Right lung (tissue), 10 donors: ENCODE measurements at places on chromosomes 3 and 15. TPM values are rescaled to one million over a fixed set of nuclear protein-coding genes. Genes with fewer than 3 reads are reported as not detected.

The FRMD4B gene
- polyA plus RNA-seq: 80.2 TPM

- no peak for DNase-seq
Observed at GRCh38 chr3:128767094-128767750, 41.2 kb downstream of the RAB7A start.

DNA sequence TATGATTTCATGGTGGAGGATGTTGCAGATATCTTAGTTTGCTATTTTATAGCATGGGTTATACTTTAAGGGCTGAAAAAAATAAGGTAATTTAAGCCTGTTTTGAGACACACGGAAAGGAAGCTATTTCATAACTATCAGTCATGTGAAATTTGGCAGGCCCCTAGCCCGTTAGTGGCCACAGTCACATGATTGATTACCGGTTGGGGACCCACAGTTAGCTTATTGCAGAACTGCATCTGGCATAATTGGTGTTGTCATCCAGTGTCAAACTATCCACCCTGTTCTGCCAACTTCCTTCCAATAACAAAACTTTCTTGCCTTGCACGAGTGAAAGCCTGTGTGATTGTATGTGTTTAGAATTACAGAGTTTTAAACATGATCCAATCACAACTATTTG lies 35.2 kb downstream of the FNDC3B start:
- DNase-seq: no peak

DNA sequence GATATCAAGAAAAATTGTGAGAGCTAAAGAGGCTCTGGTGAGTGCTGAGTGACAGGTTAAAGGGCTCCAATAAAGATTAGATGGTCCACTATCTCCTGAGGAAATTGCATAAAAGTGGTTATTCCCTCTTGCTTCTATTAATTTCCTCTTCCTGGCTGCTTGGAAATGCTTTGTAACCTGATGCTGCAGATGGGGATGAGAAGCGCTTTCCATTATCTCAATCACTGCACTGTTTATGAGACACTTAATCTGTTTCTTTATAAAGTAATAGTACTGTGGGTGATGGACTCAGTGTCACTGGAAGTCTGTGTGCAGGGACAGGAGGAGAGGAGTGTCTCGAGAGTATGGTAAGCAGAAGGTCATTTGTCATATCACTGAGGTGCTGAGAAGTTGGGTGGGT lies 305.3 kb downstream of the EPHB1 start:
- no peak for DNase-seq

DNA sequence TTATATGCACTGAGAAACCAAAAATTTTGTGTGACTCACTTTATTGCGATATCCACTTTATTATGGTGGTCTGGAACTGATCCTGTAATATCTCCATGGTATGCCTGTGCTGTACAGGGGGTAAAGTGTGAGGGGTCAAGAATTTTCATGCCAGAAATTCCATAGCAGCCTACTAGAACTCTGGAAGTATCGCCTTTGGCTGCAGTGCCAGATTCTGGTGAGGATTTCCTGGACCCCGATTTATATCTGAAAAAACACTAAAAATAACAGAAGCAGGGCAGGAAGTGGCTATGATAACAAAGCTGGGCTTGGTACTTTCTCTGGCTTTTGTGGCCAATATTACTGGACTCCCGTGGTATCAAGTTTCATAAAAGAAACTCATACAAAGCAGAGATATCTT lies 36.4 kb downstream of the CCDC80 start:
- no peak for DNase-seq

The PSMD2 gene
- polyA plus RNA-seq: 190 TPM

The RBPMS2 gene
- 8.8 TPM for polyA plus RNA-seq

GRCh38 chr15:61796056-61796455 lies 264.2 kb downstream of the VPS13C start:
- no peak for DNase-seq

- DNase-seq: no peak
Observed at GRCh38 chr15:90354986-90355385, 2.9 kb downstream of the ZNF774 start.

The SH2D7 gene
- 0.90 TPM for polyA plus RNA-seq

DNA sequence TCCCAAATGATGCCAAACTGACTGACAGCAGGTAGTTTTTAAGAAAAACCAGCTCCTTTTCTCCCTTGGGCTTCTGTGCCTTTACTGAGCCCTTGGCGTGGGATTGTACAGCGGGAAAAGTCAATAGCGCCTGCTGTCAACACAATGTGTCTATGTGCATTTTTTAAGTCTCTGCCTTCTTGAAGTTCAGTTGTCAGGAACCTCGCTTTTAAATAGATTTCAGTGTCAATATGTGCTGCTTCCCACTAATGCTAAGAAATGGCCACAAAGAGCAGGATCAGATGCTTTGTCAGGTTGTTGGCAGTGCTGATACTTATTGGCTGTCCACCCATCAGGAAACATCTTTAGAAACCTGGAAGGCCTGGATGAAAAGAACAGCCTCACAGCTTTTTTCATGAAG lies 424.4 kb downstream of the C3orf38 start:
- no peak for DNase-seq

DNA sequence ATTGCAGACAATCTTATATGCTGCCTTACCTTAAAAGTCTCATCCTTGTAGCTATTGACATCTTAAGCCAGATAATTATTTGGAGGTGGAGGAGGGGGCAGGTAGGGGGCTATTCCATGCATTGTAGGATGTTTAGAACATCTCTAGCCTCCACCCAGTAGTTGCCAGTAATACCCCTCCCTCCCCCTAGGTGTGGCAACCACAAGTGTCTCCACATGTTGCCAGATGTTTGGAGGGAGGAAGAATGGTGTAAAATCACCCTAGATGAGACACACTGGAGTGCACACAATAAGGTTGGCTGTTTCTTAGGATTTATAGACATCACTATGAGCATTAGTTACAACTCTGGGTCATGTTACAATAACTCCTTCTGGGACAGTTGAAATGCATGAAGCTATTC lies 27.4 kb downstream of the GORASP1 start:
- no peak for DNase-seq

- DNase-seq: no peak
Observed at GRCh38 chr3:101996832-101997231, 147.5 kb downstream of the NFKBIZ start.

GRCh38 chr15:40790718-40791117 lies 16.2 kb upstream of the ZFYVE19 start:
- DNase-seq: no peak

- no peak for DNase-seq
Observed at GRCh38 chr3:171286580-171287249, 173.5 kb downstream of the TNIK start.

The CHRM5 gene
- polyA plus RNA-seq: 0.40 TPM

DNA sequence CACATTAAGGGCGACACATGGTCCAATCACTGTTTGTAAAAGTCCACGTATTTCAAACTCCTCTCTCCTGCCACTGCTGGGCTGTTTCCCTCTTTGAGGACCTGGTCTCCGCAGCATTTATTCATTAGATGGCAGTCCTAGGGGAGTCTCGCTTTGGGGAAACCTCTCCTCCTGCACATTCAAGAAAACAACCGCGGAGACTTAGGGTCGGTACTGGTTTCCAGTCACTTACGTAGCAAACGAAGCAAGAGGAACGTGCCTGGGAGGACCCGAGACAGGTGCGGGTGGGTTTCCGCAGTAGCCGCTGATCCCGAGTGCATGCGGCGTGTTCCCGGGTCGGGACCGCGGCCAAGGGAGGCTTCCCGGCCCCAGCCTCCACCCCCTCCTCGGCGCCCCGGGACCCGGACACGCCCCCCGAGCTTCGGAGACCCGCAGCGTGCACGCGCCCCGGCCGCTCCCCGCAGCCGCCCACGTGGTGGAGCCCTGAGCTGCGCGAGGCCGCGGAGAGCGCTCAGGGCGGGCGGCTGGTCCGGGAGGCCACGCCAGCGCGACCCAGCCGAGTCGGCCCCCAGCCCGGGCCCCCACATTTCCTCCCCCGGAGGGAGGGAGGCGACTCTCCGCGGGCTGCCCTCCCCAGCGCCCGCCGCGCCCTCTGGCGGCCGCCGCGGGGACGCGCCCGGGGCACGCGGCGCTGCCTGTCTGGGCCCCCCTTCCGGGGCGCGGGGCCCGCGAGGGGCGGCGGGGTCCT lies 1.1 kb upstream of the IGF1R start:
- DNase-seq: peak; percentile 82

DNA sequence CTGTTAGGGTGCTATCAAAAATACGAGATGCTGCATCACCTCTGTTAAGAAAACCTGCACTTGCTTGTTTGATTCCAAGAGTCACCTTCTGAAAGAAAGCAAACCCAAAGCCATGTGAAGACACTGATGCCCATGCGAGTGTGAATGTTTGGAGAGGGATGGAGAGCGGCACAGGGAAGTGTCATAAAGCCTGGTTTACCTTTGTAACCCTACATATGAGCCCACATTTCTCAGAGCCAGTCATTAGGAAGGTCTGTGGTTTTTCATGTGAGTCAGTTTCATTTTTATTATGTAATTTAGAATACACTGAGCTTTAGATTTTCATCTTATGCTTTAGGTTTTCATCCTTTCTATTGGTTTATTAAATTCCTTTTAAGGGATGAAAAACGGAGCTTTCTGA lies 896.8 kb downstream of the ROBO1 start:
- DNase-seq: no peak

DNA sequence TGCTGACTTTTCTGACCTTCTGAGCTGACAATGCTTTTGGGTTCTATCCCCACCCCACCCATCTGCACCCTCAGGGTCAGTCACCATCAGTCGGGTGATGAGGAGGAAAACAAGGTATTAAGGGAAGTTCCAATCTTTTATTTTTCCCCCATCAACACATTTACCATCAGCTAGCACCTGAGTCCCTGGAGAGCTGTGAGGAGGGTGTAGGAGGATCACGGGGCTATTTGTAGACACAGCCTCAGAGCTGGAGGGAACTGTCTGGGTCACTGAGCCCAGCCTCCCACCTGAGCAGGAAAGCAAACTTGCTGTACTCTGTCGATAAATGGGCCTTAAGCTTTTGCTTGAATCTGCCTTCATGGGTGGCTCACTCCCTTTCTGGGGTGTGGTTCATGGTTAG lies 24.8 kb upstream of the ZFAND6 start:
- DNase-seq: no peak

DNA sequence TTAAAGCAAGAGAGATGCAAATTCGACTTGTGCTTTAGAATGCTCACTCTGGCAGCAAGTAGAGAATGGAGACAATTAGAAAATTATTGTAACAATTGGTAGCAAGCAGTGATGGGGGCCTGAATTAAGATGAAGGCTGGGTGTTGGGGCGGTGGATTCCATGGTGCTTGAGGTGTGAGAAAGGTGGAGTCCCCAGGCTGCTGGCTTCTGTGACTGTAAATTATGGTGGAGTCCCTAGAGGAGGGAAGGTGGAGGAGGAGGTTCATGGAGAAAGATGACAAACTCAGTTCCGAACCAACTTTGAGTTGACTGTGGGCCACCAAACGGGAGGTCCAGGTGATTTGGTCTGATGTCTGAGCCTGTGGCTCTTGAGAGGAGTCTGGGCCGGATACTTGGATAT lies 10.7 kb upstream of the SMAD3 start:
- no peak for DNase-seq

- no peak for DNase-seq
Observed at GRCh38 chr15:28078191-28078719, 20.9 kb downstream of the OCA2 start.

GRCh38 chr3:4222574-4223175 lies 80.5 kb upstream of the SETMAR start:
- DNase-seq: no peak

GRCh38 chr3:51794206-51794605 lies 15.2 kb upstream of the IQCF6 start:
- DNase-seq: no peak

The CPB1 gene
- polyA plus RNA-seq: 0.73 TPM

DNA sequence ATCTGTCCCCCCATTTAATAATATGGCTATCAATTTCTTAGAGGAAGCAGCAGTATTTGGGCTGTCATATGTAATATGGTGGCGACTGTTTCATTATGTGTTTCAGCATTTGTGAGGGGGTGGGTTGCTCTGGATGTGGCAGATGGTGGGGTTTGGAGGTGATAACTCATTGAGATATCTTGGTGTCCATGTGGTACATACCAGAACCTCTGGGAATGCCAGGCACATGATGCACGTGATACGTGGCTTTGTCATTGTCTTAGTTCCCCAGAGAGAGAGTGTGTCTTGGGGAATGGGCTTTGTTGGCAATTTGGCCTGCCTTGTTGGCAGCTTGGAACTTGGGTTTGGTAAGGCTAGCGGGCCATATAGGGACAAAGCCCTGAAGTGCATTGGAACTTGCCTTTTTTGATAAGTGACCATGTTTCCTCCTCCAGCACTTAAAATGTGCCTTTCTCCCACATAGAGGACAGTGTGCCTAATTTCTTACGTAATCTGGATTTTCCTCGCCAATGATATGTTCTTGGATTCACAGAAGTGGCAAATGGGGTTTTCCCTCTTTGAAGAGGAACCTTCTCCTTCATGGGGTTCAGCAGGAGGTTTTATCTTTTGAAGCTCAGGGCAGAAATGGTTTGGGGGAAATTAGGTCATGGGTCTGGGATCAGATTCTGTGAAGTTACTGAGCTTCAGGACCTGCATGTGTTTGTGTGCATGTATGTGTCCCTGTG lies 79.5 kb downstream of the DNASE1L3 start:
- DNase-seq: no peak

DNA sequence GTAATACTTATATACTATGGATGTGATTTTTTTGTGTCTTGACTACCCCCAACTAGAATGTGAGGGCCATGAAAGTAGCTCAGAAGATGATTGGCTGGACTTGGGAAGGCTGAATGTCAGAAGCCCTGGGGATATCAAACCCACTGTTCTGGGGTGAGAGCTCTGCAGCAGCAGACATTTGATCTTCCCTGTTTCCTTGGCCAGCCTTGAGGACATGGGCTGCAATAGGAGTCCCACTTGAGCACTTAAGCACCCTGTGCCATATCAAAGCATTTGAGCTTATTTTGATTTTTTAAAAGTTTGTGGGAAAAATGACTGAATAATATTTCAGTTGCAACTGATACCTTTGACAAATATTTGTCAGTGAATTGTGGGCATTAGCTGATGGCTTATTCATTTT lies 21.7 kb downstream of the GTF2E1 start:
- no peak for DNase-seq

GRCh38 chr3:29381595-29381994 lies 100.7 kb downstream of the RBMS3 start:
- DNase-seq: no peak

GRCh38 chr3:157930000-157930780 lies 176.0 kb downstream of the SHOX2 start:
- DNase-seq: no peak

- DNase-seq: peak; percentile 64
Observed at GRCh38 chr15:89177633-89178306, 43.6 kb downstream of the RLBP1 start.

GRCh38 chr3:51739110-51739509 lies 32.2 kb downstream of the GRM2 start:
- DNase-seq: no peak

- no peak for DNase-seq
Observed at GRCh38 chr3:188812198-188812597, 359.6 kb upstream of the TPRG1 start.

The NLGN1 gene
- 8.6 TPM for polyA plus RNA-seq
